DMS153 (cell line): ENCODE measurements at places on chromosomes 7 and 10.

GRCh38 chr10:1631282-1631681, 106.0 kb downstream of the ADARB2 start:
- peak; percentile 78 for DNase-seq

- DNase-seq: no peak
Observed at GRCh38 chr7:101998029-101998905, 180.8 kb downstream of the CUX1 start.

DNA sequence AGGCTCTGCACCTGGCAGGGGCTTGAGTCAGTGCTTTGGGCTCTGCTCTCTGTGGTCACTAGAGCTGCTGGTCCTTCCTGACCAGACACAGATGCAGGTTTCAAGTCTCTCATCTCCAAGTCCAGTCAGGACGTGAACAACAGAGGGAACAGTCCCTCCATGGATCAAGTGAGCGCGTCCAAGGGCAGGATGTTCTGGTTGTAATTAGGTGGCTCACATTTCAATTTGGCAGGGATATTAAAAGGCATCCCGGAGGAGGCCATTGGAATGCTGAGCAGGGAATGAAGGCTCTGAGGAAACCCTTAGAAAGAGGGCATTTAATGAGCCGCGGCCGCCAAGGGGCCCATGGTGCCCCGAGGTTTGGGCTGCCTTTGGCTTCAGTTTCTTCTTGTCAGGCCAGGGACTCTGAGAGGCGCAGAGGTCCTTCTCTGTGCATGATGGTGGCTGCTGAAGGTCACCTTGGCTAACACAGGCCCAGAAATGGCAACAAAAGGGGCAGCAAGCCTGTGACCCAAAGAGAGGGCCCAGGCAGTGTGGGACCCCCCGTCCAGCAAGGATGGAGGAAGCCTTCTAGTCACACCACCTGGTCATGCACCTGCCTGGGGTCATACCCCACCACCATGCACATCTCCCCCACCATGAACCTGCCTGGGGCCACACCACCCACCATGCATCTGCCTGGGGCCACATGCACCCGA, 30.7 kb upstream of the INPP5A start:
- no peak for DNase-seq

DNA sequence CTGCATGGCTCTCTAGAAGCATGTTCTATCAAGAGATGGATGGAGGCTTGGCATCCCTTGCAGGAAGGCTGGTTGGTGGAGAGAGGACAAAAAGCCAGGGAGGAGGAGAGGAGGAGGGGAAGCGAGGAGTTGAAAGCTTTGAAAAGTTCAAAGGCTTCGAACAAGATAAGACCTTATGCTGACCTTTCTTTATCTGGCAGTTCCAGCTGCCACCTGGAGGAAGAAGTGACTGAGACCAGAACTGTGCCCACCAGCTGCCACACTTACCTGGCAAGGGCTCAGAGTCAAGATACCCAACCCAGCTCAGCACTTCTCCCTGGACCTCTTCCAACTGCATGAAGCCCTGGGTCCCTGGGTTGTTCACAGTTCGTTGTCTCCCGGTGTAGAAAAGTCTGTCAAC, 14.8 kb downstream of the CCL24 start:
- no peak for DNase-seq

GRCh38 chr7:129975309-129975708, 22.5 kb upstream of the UBE2H start:
- no peak for DNase-seq

DNA sequence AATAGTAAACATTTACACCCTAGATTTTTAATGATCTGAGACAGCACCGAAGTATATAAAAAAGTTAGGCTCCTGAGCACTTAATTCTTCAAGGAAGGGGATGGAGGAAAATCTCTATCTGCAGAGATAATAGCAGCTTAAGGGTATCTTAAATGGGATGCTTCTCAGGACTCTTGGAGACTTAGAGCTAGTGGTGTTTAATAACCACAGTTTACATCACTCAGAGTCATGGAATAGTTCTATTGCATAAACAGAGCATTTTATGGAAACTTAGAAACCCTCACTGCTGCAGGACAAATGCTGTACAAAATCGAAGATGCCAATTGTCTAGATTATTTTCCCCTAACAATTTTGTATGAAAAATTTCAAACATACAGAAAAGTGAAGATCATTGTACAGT, 398.9 kb upstream of the GALNT17 start:
- DNase-seq: no peak

DNA sequence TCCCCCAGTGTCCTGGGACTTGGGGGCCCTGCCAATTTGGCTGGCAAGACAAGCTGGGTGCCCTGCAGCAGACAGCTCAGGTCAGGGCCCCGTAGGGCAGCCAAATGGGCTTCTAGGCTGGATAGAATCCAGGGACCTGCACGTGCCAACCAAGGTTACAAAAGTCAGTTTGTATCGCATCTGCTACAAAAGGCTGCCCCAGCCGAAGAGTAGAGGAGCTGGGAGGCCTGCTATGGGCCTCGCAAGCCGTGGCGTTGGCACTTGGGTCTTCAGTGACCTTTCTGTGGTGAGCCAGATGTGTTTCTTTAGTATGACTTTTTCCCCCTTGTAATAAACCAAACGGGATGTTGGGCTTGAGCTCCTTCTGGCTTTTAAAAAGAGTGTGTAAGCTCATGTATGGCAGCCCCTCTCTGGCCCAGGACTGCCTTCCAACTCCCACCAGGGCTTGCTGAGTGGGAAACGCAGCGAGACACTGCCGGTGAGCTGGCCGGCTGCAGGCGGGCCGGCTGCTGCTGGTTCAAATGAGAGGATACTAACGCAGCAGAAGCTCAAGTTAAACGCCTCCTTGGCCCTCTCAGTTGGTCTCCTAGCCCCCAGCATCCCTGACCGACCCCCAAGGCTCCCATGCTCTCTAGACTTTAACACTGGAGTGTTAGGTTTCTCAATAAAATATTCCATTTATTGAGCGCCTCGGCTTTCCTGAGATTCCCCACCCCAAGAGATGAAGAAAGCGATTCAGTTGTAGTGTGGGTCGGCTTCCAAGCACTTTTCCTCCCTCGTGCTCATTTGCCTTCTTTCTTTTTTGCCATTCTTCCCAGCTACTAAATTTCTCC, 3.1 kb upstream of the HOXA10 start:
- no peak for DNase-seq

DNA sequence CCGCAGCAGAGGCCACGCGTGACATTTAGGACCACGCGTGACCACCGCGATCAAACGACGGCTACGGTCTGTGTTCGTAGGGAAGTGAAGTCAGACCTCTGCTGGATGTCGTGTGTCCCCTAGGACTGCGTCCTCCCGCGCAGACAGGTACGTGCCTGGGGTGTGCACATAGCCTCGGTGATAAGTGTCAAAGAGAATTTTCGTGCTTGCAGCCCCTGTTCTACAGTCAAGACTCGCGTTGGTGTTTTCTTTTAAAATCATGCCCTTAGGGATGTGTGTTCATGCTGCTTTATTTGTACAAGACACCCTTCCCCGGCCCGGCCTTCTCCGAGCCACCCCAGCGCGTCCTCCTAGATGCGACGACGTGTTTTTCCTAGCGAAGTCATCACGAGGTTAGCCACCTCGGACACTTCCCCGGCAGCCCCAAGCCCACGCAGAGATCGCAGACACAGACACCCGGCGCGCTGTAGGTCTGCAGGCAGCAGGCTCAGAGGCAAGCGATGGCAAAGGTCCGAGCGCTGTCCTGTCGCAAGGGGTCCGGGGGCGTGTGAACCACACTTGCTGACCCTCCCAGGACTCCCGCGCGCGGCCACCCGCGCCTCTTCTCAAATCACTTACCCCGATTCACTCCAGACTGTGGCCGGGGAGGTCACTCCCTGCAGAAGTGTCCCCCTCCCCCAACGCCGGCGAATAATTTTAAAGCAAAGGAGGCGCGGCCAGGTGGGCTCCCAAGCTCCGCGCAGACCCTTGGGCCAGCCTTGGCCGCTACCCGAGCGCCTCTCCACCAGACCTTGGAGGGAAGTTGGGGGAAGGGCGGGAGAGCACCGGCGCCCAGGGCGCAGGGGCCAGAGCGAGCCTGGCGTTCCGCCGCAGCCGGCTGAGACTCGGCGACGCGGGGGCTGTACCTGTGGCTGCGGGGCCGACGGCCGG, 552 bp downstream of the MKX start:
- DNase-seq: no peak

DNA sequence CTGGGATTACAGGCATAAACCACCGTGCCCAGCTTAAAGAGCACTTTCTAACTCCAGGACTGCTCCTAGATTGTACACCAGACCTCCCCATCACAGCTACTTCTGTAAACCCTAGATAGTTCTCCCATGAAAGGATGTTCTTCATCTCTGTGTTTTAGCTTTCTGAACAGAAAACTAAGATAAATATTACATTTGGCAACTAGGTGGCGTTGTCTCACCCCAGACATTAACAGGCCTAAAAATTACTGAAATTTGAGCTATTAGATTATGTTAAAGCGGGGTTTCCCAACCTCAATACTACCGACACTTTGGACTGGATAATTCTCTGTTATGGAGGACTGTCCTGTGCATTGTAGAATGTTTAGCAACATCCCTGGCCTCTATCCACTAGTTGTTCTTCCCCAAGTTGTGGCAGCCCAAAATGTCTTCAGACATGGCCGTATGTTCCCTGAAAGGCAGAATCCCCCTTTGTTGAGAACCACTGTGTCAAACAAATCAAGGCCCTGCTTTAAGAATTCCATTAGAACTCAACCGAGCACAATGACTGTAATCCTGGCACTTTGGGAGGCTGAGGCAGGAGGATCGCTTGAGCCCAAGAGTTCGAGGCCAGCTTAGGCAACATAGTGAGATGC, 19.1 kb downstream of the ATOH7 start:
- no peak for DNase-seq

DNA sequence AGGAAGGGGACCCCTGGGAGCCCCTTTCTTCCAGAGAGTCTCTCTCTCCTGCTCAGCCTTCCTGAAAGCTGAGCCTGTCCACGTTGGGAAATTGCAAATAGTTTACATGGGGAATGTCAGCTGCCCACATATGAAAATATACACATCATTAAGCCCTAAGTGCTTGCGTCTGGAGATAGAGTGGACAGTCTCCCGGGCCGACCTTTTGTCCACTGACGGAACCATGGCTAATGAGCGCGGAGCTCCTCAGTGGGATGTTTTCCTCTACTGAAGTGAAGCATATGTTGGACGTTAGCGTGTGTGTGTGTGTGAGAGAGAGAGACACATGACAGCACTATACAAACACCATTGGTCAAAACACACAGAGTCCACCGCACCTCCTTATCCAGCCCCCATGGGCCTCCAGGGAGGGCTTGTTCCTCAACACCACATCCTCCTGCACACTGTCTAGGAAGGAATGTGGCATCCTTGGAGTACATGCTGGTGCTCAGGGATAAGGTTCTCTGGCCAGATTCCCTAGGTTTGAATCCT, 128.4 kb downstream of the RGS10 start:
- DNase-seq: no peak

GRCh38 chr7:74001150-74001494, 26.9 kb upstream of the ELN start:
- no peak for DNase-seq

- DNase-seq: no peak
Observed at GRCh38 chr10:60222047-60222446, 167.6 kb downstream of the ANK3 start.

DNA sequence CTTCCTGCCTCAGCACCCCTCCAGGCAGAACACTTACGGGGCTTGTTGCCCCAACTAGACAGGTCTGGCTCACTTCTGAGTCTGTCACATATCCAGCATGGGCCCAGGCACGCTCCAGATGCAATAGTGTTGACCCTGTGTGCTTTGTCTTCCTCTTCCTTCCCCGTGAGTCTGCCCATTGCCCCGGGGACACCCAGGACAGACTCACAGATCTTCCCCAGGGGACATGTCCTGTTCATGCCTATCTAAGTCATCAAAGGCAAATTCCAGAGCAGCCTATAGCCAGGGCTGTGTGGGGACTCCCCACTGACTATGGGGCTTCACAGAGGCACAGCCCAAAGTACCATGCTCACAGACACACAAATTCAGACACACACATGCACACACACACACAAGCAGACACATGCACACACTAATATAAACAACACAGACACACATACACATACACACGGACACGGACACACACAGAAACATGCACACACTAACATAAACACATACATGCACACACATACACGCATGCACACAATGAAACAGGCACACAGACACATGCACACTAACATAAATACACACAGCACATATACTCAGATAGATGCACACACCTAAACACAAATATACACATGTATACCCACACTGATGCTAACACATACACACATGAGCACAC, 175.8 kb downstream of the KCNMA1 start:
- DNase-seq: no peak

- no peak for DNase-seq
Observed at GRCh38 chr10:43683451-43684291, 35.0 kb upstream of the ZNF32 start.

GRCh38 chr7:27842094-27842692, 102.2 kb downstream of the TAX1BP1 start:
- DNase-seq: no peak

DNA sequence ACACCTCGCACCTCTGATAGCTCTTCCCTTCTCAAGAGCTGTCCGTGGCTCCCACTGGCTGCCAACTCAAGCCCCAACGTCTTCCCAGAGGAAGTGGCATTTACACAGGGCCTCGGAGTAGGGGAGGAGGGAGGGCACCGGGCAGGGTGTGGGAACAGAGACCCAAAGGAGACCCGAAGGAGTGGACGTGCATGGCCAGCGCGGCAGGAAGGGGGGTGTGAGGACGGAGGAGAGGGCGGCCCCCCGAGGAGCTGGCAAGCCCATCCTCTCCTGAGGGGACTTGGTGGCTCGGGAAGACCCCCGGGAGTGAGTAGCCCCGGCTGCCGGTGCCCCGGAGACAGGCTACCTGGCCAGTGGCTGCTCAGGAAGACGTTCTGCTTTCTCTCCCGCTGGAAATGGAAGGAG, 85.9 kb downstream of the FOXL3 start:
- DNase-seq: no peak

DNA sequence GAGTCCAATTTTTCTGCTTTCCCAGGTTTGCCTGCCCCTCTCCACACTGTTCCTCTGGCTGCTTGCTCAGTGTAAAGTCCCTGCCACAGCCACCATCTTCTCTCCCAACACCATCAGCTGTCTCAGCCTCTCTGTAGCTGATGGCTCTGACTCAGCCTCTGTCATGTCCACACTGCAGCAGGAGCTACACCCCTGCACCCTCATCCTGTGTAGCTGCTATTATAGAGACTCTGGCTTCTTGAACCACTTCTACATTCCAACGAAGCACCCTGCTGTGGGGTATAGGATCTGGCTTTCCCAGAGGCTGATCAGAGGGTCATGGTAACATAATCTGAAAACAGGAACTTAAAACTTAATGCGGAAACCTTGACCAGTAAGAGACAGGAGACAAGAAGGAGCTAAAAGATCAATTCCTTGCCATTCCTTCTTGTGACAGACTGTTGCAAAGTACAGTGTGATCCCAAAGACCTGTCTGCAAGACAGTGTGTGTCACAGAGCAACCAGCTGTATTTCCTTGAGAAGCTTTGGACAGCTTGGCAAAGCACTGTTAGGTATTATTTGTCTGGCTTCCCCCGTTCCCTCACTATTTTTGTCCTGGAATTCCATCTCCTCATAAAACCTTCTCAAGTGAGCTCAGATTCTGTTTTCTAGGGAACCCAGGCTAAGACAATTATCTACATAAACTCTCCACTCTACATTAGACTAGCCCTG, 42.3 kb downstream of the NRCAM start:
- no peak for DNase-seq

- no peak for DNase-seq
Observed at GRCh38 chr10:78013564-78013963, 15.8 kb downstream of the POLR3A start.

GRCh38 chr10:19983880-19984565, 167.8 kb downstream of the PLXDC2 start:
- no peak for DNase-seq
